ENCODE measurements at places on chromosomes 4 and X.

DNA sequence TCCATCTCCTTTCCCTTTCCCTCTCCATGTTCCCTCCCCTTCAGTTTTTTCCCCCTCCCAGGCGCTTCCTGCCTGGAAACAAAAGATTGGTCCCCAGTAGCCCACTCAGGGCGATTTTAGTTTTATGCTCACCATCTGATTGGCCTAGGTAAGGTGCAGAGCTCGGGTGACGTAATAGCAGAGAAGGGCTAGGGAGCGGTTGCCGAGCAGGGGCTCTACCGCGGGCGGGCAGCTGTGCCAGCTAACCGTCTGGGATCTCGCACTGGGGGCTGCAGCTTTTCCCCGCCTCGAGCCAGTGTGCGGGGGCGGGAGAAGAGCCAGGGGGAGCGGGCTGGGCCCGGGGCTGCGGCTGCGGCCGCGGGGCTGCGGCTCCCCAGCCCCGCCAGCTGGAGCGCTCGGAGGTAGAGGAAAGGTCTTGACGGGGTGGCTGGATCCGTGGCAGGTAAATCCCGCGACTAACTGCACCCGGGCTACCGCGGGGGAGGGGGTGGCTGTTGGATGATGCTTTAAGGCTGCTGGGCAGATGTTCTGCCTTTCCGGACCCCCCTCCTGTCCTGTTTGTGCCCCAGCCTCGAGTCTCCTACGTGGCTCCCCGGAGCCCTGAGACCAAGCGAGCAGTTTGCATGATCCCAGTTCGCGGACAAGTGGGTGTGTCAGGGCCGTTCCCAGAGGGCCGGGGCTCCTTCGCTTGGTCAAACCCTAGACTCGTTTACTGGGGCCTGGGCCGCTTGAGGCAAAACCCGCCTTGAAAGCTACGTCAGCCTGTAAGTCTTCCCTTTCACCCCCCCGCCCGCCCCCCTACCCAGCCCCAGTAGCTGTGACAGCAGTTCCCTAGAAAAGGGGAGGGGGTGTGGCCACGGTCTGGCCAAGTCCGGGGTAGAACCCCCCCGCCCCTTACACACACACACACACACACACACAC, at the start of gene PAK3:
Gene PAK3 (plus strand): TSS at position 218 of the 922 bp plus-strand sequence. CDS start 26,913 bp downstream, outside the sequence.
- DNase-seq: no peak

- DNase-seq: no peak
Measured at GRCh38 chr4:150591406-150591805, 9.5 kb downstream of the MAB21L2 start.

DNA sequence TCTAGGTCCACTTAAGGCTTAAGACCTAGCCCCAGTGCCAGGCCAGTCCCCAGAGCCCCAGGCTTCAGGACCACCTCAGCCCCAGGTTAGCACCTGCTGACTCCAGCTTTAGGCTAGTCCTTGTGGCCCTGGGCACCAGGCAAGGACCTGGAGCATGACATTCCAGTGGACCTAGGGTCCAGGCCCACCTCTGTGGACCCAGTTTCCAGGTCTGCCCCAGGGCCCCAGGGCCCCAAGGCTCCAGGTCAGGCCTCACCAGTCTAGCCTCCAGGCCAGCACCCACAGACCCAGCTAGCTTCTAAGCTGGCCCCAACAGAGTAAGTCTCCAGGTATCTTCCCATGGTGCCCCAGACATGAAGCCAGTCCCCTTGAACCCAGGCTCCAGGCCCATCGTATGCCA, 97.5 kb downstream of the QRFPR start:
- DNase-seq: no peak

DNA sequence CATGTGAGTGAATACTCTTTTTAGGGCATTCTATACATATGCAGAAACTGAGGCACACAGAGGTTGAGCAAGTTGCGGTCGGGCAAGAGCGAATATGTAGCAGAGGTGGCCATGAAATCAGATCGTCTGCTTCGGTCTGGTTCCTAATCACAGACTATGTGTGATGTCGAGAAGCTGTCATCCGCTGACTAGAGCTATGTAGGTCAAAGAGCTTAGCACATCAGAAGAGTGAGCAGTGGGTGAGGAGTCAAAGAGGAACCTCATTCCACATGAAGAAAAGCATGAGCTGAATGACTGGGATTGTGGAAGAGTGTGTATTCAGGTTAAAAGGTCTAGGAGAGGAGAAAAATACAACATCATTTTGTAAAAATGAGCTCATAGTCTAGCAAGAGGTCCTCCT, 19.0 kb downstream of the GAB3 start:
- DNase-seq: no peak

- DNase-seq: no peak
Measured at GRCh38 chr4:154643493-154643892, 31.0 kb upstream of the FGG start.

GRCh38 chrX:10653302-10653701, 32.9 kb upstream of the MID1 start:
- DNase-seq: no peak

DNA sequence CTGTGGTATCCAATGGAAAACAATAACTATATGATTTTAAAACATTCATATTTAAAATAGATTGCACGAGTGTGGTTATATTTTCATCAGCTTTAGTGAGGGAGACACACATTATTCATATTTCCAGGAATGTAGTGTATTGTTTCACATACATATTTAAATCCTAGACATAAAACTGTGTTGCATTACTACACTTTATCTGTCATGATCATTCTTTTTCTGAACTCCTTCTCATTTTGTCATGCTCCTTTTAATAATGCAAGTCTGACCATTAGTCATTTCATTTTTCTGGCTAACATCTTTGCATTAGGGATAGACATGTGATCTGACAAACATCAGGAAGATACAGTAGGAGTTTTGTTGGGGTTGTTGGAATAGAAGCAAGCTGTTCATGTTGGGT, 1382.7 kb downstream of the PCDH7 start:
- DNase-seq: no peak

DNA sequence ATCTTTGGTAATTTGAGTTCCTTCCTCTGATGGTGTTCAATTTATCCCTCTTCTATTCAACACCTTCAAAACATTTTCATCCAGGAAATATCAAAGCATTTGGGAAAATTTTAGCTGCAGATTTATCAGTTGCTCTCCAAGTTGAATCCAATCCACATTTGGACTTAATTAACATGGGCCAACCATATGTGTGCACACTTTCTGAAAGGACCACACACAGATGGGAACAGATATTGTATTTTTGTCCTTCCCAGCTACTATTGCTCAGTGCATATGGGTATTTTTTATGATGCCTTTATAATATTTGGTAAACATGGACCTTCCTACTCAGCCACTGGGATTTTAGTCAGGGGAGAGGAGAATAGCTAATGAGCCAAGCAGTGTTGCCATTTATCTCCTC, 65.2 kb downstream of the GLRA2 start:
- no peak for DNase-seq

- DNase-seq: no peak
Measured at GRCh38 chr4:186739802-186740434, 16.3 kb upstream of the FAT1 start.

- DNase-seq: no peak
Measured at GRCh38 chr4:163440040-163440439, 33.5 kb downstream of the TKTL2 start.

DNA sequence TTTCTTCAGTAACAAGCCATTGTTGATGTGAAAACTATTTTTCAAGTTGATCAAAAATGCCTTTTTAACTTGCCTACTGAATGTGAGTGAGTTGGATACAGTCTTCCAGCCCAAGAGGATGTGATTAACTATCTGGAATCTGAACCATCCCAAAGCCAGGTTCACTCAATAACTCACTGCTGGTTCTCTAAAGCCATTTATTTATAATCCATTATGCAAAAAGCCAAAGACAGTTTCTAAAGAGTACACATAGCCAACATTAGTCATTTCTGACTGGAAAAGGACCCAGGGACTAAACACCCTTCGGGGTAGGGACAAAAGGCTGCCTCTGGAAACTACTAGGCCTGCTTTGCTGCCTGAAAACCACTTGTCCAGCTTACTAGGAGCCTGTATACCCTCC, 109.6 kb downstream of the SHROOM4 start:
- no peak for DNase-seq

GRCh38 chr4:149029056-149029651, 586.9 kb upstream of the NR3C2 start:
- DNase-seq: no peak

DNA sequence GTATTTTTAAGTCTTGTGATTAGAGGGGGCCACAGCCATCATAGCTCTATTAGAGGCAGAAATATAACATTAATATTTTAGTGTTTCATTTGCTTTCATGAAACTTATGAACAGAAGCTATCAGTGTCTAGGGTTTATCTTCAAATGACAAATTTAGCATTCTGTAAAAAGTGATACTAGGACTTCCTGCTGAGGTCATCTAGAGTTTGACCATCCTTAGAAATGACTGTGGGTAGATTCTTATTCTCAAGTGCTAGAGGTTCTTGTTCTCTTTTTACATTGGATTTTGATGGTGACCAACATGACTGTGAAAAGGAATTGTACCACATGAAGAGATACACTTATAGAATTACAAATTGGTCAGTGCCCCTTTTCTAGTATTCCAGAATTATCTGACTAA, 568.6 kb downstream of the RPA4 start:
- DNase-seq: no peak

DNA sequence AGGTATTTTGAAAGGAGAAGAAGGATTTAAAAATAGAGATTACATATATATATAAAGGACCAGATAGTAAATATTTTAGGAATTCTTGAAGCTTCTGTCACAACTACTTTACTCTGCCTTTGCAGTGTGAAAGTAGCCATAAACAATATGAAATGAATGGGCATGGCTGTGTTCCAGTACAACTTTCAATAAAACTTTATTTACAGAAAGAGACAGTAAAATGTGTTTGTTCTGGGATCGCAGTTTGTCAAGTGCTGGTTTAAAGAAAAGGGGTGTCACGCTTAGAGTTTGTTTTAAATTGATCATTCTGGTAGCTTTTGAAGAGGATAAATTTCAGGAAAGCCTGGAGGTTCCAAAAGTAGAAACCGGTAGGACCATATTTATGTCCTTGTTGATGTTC, 176.1 kb upstream of the HS3ST1 start:
- no peak for DNase-seq

- DNase-seq: no peak
Measured at GRCh38 chr4:138398322-138398721, 156.2 kb upstream of the SLC7A11 start.

GRCh38 chrX:10597871-10598270, 22.5 kb downstream of the MID1 start:
- DNase-seq: no peak

DNA sequence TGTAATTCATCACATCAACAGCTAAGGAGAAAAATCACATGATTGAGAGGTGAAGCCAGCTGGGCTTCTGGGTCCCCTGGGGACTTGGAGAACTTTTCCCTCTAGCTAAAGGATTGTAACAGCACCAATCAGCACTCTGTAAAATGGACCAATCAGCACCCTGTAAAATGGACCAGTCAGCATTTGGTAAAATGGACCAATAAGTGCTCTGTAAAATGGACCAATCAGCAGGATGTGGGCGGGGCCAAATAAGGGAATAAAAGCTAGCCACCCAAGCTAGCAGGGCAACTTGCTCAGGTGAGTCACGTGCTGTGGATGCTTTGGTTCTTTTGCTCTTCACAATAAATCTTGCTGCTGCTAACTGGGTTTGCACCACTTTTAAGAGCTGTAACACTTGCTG, 1248.3 kb downstream of the PCDH18 start:
- DNase-seq: no peak

DNA sequence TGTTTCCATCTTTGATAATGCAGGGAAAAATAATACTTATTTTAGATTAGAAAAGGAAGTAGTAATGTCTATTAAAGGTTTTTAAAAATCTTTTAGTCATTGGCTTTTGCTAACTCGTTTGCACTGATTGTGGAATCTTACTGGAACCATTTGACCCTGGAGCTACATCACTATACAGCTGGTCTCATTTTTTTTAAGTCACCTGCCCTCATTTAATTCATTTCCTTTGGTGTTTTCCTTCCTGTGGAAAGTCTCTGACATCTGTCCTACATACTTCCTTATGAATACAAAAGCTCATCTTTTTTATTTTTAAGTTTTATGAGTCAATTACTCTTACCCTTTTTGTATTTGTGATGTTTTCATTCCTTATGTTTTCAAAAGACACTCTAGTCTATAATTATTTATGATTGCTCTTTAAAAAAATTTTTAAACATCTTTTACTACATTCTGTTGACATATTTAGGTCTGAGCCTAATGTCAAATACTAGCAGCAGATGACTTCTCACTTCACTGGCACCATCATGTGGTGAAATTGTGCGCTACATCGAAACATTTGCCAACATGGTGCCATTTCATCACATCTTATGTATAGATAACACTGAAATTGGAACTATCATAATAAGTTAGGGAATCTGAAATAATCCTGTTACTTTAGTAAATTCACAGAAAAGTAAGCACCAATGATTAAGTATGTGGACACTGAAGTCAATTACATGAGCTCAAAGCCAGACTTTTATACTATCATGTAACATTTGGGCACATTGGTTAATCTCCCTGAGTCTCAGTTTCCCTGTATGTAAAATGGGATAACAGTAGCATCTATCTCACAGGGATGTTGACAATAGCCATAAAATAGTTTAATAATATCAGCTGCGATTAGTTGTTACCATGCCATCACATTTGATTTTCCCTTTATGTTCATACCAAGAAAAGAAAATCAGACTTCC, 9.4 kb upstream of the MMAA start:
- no peak for DNase-seq

DNA sequence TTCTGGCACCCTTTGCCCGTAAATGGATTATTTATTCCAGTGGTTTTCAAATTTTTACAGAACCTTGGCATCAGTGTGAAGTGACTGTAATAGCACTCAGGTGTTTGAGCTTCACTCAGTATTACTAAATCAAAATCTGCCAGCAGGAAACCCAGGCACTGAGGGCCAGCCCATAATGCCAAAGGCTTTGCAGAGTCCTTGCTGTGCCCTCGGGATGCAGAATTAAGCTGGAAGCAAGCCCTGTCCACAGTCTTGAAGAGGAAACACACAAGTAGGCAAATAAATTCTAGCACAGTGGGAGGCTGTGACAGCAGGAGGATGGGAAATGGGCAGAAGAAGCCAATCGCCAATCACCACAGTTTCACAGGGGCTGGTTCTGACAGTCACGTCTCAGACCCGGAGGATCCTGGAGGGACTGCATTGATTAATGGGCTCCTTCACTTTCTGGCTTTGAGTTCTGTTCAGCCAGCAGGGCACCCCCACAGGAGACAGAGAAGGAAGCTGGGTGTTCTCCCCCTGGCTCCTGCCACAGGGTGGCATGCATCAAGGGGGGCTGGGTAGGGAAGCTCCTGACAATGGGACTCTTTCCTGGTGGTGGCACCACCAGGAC, 138.8 kb downstream of the MTNR1A start:
- DNase-seq: no peak

- DNase-seq: no peak
Measured at GRCh38 chrX:24148535-24149350, 786 bp upstream of the ZFX start.

Data from cortex of kidney (tissue), 1 donor.